ENCODE measurements at places on chromosomes 11 and 22. TPM values are rescaled to one million over a fixed set of nuclear protein-coding genes. Genes with fewer than 3 reads are reported as not detected.

The FGF4 gene
- total RNA-seq: not detected

The IL17REL gene
- not detected for total RNA-seq

The MS4A6A gene
- total RNA-seq: 190 TPM

The CNGA4 gene
- total RNA-seq: not detected

The TEX54 gene
- not detected for total RNA-seq

The PNPLA5 gene
- not detected for total RNA-seq

The LRRC56 gene
- 0.43 TPM for total RNA-seq
